ENCODE measurements at places on chromosomes 2 and 18.

DNA sequence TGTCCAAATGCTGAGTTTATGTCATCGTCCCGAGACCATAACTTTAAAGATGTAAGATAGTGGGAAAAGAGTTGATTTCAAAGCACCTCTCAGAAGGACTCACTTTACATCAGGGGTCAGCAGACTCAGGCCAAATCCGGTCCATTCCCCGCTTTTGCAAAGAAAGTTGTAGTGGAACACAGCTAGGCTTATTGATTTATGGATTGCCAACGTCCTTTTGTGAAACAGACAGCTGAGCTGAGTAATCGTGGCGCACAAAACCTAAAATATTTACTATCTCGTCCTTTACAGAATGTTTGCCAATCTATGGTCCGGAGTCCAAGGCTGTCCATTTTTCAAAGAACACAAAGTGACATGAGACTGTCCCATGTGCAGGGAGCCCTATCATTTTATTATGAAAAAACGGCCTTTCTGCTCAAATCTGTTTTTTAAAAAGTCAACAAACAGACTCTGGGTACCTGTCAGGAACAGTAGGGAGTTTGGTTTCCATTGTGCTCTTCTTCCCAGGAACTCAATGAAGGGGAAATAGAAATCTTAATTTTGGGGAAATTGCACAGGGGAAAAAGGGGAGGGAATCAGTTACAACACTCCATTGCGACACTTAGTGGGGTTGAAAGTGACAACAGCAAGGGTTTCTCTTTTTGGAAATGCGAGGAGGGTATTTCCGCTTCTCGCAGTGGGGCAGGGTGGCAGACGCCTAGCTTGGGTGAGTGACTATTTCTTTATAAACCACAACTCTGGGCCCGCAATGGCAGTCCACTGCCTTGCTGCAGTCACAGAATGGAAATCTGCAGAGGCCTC, at the start of gene IL1RN:
IL1RN (plus strand) TSS at position 754 of the 801 bp plus-strand sequence; CDS start at position 781, 27 bp downstream.
- no peak for DNase-seq

DNA sequence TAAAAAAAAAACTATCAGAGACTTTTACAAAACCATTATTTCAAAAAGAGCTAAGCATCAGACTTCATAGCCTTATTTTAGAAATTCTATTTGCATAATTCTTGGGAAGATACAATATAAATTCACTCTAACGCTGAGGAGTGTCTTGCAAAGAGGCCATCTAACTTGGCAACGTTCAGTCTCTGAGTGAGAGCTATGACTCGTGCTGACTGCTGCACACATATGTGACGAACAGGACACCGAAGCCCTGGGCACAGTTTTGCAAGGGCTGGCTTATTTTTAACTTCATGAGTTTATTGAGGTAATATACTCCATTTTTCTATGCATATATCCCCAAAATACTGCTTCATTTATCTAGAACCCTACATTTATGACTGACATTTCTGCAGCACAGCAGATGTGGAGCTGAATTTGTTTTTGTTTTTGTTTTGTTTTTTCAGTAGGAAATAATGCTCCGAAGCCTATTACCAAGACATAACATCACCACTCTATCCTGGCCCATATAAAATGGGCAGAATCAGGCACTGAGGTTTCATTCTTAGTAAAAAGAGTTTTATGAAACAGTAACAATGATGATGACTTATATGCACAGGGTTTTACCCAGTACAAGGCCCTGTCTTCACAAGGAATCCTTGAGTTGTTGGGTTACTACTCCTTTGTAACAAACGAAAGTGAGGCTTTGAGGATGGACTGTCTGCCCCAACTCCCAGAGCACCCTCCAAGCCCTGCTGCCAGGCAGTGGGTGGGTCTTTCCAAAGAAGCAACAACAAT, 68.3 kb downstream of the CRACDL start:
- DNase-seq, result no peak

DNA sequence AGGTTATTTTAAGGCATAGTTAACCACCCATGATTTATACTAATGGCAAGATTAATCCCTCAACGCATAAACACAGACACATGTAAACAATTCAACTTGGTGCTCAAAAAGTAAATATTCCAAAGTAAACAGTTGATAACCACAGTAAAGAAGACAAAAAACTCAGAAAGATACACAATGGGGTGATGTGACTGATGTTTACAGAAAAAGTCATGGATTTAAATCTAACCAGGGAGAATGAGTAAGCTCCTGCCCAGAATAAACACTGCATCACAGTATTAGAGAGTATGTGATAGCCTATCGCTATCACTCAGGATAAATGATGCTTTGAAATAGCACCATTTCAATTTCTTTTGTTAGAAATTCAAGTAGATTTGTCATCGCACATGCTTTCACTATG, 49.3 kb downstream of the HIBCH start:
- no peak for DNase-seq

DNA sequence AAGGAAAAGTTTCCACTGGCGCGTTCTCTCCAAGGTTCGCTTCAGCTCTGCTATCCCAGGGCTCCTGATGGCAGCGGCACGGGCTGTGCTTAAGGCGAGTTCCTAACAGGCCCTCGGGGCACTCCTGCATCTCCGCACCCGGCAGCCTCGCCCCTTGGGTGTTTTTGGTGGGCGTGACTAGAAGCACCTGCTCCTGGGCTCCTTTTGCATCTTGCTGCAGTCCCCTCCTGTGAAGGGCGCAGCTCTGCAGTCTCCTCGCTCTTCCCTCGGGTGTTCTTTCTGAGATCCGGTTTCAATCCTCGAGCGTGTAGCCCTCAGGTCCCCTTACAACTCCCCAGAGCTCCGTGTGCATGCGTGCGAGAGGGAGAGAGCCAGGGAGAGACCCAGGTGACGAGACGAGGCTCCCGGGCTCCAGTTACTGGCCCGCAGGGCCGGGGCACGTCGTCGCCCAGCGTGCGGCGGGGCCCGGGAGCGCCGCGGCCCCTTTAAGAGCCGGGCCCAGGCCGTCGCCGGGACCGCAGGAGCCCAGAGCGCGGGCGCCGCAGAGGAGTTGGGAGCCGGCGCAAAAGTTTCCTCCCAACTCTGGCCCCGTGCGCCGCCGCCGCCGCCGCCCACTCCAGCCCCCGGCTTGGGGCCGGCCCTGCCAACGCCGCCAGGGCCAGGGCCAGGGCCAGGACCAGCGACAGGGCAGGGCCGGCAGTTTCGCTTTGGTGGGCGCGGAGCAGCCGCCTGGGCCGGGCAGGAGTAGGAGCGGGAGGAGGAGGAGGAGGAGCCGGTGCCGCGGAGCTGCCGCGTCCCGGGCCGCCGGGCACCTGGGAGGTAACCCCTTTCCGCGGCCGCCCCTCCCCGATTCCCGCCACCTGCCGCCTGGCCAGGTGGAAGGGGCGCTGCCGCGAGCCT, at the start of gene PARD3B:
PARD3B (plus strand) TSS at position 515 of the 900 bp plus-strand sequence. CDS start 525 bp downstream, outside the sequence.
- DNase-seq, result peak; percentile 37

DNA sequence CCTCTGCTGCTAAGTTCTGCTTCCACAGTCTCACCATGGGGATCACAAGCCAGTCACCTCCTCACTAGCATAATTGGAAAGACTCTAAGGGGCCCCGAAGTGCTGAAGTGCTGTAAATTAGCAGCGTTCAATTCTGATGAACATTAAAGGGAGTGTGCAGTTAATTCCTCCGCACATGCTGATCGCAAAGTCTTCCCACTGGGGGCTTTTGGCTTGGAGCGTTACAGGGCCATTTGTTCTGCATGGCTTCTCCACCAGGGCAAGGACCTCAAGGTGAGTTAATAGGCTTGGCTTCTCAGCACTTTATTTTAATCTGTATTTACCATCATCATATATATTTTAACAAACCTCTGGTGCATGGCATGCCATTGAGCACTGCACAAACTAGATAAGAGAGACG, 216.3 kb upstream of the PARD3B start:
- no peak for DNase-seq

DNA sequence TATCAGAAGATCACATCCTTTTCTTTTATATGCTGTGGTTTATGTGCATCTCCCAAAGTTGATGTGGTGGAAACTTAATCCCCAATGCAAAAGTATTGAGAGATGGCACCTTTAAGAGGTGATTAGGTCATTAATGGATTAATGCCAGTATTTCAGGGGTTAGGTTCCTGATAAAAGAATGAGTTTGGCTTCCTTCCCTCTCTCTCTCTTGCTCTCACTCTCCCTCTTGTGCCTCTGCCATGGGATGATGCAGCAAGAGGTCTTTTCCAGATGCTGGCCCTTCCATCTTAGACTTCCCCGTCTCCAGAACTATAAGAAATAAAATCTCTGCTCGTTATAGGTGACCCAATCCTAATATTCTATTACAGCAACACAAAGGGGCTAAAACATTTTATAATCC, 85.0 kb downstream of the TTC27 start:
- DNase-seq, result no peak

DNA sequence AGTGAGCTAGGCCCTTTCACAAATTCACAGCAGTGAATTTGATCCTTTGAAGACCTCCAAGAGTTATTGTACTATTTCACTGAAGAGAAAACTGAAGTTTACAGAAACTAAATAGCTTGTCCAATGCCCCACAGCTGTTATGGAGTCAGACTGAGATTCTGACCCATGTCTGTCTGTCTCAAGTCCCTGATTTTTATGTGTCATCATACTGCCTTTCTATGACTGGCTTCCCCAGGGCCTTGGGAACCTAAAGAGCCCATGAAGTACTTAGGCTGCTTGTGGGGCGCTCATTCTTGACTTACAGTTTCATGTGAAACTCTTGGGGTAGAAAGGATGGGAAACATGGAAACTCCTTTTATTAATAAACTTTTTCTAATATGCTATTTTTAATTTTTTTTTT, 107.7 kb downstream of the ATL2 start:
- DNase-seq, result no peak

DNA sequence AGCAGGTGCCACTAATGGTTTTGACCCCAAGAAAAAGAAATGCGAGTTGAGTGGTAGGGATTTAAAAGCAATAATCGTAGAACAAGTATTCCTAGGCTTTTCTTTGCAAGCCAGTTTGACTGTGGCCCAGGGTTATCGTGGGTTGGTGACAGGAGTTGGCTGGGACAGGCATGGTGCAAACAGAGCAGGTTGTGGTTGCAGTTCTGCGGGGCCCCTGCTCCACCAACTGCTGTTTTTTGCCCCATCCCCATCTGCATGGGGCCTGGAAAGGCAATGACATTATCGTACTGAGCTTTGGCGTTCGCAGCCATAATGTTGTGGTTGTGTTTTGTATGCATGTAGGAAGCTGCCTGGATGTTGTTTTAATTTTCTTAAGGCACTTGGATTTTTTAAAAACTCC, 274.0 kb downstream of the TSN start:
- DNase-seq, result no peak

DNA sequence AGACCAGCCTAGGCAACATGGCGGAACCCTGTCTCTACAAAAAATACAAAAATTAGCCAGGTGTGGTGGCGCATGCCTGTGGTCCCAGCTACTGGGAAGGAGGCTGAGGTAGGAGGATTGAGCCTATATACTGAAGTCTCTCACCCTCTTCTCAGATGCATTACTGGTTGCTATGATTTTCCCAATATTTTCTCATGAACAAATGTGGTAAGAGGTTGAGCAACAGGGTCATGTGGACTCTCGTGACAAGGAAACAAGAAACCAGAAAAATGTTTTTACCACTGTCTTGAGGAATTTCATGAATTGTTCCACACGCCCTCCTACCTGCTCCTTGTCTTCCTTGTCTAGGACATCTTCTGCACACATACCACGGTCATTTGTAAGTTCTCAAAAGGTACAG, 12.4 kb downstream of the LMAN2L start:
- no peak for DNase-seq

DNA sequence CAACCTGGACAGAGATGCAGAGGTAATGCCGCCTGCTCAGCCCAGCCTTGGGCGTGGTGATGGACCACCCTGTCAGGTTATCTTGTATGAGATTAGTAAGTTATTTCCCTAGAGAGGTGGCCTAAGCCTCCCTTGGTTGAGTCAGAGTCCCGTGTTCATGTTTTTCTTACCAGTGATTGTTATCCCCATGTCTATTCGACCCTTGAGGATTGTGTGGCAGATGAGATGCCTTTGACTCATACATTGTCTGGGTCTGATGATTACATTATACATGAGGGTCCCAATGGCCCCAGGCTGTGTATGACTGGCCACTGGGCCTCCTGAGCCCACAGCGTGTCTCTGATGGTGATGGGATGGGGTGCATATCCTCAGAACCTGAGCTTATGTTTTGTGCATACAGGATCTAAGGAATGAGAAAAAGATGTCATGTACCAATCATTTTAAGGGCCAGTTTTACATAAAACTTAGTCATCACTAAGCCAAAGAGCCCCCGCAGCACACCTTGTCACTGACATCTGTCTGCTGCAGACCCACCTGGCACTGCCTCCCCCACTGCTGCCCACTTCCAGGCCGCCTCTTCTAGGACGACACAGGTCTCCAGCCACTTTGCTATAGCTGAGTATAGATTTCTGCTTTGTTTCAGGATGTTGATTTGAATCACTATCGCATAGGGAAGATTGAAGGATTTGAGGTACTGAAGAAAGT, 7.7 kb downstream of the PPP1R7 start:
- no peak for DNase-seq

GRCh38 chr2:10493634-10494281, 45.6 kb upstream of the ODC1 start:
- peak; percentile 76 for DNase-seq

DNA sequence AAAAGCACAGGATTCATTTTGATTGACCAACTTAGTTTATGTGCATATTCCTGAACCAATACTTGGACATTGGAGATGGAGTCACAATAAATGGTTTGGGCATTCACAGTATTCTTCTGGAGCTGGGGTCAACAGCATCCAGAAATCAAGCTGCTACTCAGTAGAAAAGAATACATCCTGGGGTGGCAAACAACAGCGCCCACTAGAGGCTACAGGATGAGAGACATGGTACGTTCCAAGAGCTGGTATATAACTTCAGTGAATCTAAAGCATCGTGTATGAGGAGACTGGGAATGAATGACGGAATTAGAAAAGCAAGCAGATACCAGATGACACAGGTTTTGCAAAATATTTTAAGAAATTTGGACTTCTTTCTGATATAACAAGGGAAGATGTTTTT, 142.9 kb upstream of the FIGN start:
- no peak for DNase-seq

GRCh38 chr2:113171334-113172075, 2.3 kb upstream of the PSD4 start:
- no peak for DNase-seq

DNA sequence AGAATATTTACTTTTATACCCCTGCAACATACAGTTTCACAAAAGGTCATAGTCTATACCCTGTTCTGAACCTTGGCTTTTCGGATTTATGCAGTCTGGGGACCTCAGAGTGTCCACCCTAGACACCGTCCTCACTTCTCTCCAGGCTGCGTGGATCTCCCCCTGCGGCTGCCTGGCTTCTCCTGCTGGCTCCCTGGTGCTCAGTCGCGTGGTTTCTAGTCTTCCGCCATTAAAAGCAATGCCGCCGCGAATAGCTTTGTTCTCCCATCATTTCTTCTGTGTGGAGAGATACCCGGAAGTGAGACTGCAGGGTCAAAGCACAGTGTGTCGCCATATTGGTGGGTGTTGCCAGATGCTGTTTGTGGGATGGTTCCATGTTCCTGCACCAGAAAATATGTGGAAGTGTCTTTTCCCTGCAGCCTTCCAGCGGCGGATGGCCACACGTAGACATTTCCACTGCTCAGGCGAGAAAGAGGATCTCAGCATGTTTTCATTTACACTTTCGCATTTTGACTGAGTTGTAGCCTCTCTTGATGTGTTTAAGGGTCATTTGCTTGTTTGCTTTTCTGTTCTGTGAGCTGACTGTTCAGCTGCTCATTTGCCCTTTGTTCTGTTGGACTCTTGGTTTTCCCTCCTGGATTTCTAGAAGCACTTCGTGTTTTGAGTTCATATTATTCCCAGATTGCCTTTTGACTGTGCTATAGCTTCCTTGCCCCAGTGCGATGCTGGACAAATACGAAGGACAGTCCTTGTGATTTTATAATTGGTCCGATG, 22.9 kb upstream of the ASB1 start:
- no peak for DNase-seq

- DNase-seq, result no peak
Measured at GRCh38 chr2:60530660-60531281, 22.7 kb downstream of the BCL11A start.

GRCh38 chr2:171878481-171878993, 15.5 kb downstream of the SLC25A12 start:
- no peak for DNase-seq

All from activated T-cell treated with anti-CD3 and anti-CD28 coated beads for 48 hours (primary cell).